ENCODE measurements at places on chromosomes 2 and 18.

DNA sequence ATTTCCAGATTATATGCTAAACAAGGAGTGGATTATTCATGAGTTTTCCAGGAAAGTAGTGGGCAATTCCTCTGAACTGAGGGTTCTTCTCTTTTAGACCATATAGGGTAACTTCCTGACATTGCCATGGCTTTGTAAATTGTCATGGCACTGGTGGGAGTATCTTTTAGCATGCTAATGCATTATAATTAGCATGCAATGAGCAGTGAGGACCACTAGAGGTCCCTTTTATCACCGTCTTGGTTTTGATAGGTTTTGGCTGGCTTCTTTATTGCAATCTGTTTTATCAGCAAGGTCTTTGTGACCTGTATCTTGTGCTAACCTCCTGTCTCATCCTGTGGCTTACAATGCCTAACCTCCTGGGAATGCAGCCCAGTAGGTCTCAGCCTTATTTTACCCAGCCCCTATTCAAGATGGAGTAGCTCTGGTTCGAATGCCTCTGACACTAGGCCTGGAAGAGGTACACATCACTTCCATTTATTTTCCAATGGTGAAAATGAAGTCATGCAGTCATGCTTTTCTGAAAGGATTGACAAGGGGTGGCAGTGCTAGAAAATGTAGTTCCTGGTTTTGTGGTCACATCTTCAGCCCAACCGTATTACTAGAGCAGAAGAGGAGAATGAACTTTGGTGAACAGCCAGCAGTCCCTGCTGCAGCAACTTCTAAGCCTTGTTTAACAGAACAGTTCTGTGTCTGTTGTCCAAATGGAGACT is 26.6 kb upstream of the ITGA4 start:
- DNase-seq = no peak

DNA sequence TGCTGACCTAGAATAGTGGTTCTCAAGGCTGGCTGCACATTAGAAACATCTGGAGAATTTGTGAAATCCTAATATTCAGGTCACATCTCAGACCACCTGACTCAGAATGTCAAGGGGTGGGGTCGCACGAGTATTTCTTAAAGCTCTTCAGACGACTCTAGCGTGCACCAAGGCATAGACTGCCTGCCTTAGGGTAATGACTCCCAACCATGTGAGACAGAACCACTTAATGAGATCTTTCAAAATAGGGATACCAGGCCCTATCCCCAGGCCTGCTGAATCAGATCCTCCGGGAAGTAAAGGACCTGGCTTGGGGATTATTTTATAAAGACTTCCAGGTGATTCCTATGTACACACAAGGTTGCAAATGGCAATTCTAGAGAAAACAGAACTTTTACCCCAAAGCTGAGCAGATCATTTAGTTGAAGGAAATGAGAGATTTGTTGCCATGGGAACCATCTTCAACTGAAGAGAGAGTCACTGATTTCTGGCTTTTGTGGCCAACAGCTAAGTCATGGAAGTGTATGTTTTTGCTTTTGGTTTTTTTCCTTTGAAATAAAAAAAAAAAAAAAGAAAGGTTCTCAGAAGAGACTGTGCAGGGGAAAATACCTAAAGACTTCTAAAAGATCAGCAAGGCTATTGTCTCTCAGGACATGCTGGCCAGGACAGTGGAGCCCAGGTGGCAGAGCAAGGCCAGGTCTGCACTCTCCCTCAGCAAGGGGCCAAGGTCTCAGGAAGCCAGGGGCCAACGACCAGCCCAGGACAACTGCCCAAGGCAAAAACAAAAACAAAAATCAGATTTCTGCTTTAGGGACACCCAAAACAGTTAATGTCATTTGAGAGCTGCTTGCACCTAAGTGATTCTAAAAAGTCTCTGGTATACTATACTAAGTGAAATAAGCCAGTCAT is 15.3 kb upstream of the LOXHD1 start:
- DNase-seq = no peak

GRCh38 chr18:51721996-51722395 is 524.5 kb upstream of the MEX3C start:
- no peak for DNase-seq

DNA sequence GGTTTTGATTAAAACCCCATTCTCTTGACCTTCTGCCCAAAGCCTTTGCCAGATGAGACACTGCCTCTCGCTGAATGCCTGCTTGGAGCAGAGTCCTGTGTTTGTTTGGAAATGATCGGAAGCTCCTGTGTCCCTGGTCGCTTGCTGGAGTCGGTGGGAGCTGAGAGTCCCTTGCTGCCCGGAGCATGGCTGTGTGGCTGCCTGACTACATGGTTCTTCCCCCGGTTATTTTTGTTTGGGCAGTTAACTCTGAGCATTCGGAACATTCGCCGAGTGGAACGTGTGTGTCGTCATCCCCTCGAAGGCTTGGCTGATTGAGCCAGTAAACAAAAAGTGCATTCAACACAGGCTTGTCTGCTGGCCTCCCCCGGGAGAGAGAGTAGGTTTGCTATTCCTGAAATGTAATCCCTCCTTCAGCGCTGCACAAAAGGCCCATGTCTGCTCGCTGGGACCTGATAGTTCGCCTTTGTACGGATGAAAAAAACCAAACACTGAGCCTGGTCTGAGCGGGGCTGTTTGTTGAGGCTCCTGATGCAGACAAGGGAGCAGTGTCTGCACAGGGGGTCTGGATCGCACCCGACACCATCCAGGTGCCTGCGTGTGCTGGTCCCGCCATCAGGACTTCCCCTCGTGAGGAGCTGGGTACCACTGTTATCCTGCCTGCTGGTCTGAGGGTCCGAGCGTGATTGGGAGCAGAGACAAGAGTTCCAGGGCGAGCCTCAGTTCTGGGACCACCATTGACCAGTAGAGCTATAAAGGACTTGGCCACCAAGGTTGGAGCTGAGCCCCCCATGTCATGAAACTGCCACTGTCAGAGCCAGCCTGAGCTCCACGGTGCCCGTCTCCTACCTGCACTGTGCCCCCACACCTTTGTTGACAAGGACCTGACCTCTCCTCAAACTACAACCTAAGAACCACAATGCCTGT is 83.8 kb downstream of the AGAP1 start:
- DNase-seq = no peak

- no peak for DNase-seq
Measured at GRCh38 chr2:69714024-69714423, 27.9 kb upstream of the ANXA4 start.

DNA sequence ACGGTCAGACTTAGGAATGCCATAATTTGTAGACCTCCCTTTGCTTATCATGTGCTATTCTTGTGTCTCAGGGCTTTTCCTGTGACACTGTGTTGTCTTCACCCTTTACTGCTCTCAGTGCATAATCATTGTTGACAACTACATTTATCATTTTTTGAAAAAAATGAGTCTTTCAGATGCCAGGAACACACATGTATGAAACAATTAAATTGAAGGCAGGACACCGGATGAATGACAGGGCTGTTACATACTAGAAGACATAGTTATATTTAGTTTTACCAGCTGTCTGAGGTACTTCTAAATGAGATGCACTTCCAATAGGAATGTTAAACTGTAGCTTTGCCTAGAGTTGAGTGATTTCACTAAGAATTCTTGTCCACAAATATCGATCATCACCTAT is 243.5 kb downstream of the LRP1B start:
- DNase-seq = no peak

GRCh38 chr2:82023710-82024109 is 1719.2 kb upstream of the LRRTM1 start:
- DNase-seq = no peak

DNA sequence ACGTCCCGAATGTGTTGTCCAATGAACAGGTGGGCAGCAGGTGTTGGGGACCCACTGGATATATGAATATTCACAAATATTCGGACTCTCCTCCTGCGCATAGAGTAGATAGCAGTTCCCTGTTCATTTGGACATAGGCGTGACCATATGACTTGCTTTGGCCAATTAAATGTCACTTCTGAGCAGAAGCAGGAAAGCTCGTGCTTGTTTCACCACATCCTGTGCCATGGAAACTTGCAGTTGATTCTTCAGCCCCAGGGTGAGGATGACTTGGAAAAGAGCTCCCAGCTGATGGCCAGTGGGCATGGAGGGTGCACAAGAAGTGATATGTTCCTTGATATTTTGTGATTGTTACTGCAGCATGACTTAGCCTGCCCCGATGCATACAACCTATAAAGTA is 52.6 kb downstream of the PTPRM start:
- DNase-seq = no peak

GRCh38 chr2:26886736-26887135 is 38.8 kb downstream of the DPYSL5 start:
- DNase-seq = no peak

DNA sequence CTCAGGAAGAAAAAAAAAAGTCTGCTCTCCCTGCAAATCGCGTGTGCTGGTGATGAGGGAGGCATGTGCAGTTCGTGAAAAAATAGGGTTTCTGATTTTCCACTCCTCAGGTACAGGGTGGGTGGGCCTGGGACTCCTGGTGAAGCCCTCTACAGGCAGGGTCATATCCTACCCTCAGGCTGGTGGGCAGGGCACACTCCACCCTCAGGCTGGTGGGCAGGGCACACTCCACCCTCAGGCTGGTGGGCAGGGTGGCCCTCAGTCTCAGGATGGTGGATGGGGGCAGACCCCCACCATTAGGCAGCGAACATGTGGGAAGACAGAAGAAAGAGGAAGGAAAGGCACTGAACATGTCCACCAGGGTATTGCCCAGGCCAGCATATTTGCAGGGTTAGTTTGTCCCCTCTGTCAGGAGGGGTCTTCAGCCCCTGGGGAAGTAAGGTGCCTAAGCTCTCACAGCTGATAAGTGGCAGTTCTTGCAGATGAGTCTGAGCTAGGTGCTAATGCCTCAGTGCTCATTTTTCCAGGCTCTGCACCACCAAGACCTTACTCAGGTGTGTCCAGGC is 95.2 kb upstream of the RAB6C start:
- no peak for DNase-seq

DNA sequence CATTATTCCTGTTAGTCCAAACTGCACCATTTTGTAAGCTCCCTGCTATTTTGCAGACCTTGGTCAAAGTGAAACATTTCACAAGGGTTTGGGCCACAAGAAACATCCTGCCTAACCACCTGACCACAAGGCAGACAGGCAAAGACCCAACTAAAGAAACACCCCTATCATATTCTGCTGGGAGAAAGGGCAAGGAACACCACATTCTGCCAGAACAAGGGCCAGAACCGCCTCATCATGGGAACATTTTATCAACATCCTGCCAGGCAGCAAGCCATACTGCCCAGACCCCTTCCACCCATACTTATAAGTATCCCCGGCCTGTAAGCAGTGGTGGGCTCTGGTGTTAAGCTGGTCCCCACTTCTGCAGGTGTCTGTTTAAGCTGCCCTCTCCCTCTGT is 12.0 kb upstream of the RAB31 start:
- DNase-seq = no peak

- DNase-seq = no peak
Measured at GRCh38 chr2:239939736-239940483, 85.2 kb downstream of the NDUFA10 start.

DNA sequence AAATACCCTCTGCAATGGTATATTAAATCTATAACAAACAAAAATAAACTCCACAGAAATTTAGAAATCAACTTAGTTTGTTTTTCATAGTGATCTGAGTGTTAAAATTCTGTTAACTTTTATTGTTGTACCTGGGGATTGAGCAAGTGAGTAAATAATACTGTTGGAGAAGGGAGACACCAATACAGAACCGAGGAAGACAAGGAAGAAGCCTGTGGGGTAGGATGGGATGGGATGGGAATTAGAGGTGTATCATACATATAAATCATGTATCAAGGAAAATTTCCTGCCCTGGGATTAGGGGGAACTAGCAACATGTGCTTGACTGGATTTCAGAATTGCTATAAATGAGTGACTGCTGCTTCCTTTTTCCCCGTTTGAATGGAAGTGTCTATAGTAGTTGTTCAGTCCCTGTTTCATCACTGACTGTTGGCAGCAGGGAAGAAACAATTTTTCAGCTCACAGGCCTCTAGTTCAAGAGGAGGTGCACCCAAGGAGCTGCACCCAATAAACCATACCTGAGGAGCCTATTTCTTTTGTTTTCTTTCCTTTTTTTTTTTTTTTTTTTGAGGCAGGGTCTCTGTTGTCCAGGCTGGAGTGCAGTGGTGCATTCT is 53.1 kb downstream of the SP110 start:
- DNase-seq = no peak

DNA sequence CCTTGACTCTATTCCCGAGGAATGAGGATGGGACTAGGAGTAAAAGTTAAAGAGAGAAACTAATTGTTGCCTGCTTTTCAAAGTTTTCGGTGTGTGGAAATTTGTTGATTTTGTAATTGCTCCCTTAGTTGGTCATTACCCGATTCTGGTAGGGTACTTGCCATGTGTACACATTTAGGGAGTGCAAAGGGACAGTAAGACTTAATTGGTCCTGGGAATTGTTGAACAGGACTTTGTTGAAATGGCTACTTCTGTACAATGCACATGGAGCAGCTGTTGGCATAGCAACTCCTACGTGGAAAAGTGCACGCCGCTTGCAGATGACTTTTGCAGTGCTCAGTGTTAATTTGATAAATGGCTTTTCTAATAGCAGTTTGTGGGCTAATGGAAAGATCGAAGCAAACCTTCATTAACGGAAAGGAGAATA is 22.9 kb downstream of the EPAS1 start:
- DNase-seq = no peak

DNA sequence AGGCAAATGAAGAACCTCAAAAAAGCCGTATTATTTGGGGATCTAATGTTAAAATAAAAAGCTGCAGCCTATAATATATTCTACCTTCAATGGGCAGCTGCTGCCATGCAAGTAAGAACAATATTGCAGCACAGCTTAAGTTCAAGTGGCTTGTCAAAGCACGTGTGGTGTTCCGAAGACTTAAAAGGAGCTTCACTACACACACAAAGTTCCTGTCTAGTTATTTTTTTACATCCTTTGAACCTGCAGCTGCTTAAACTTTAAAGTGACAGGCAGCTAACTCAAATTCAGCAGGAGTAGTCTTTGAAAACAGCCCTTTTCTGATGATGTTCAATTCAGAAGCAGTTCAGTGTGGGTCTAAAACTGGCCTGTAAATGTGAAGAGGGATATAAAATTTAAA is 85.8 kb upstream of the XIRP2 start:
- no peak for DNase-seq

DNA sequence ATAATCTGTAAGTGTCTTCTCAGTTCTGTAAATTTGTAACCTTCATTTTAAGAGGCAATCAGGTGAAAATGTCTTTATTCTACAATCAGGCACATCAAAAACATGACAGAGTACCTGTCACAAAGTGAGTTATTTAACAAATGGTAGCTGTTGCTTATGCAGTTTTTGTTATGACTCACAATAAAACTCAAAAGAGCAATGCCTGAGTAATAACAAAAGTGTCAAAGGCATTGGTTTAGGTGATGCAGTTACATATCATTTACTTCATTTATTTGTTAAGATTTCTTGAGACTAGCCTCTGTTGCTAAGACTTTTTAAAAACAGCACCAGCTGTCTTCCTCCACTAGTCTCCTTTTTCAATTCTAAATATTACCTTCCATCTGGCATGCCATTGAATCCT is 177.8 kb downstream of the KIAA1328 start:
- no peak for DNase-seq

GRCh38 chr2:25598911-25599310 is 74.5 kb downstream of the DTNB start:
- DNase-seq = no peak

DNA sequence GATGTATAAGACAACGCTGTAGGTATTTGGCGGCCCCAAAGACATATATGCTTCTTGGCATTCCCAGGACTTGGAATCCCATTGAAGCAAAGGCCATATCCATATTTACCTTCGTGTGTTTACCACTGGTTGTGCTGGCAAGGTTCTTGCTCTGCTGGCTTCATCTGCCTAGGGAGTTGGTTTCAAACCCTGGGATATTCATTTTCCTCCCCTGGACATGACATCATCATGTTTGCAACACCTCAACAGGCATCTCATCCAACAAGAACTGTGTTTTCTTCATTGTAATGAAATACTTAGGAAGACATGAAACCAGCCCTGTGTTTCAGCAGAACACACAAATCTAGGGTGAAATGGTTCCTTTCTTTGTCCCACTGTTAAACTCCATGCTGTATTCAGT is 77.9 kb upstream of the PHLPP1 start:
- no peak for DNase-seq
